ENCODE measurements at places on chromosomes 4 and X. TPM values are rescaled to one million over a fixed set of nuclear protein-coding genes. Genes with fewer than 3 reads are reported as not detected.

DNA sequence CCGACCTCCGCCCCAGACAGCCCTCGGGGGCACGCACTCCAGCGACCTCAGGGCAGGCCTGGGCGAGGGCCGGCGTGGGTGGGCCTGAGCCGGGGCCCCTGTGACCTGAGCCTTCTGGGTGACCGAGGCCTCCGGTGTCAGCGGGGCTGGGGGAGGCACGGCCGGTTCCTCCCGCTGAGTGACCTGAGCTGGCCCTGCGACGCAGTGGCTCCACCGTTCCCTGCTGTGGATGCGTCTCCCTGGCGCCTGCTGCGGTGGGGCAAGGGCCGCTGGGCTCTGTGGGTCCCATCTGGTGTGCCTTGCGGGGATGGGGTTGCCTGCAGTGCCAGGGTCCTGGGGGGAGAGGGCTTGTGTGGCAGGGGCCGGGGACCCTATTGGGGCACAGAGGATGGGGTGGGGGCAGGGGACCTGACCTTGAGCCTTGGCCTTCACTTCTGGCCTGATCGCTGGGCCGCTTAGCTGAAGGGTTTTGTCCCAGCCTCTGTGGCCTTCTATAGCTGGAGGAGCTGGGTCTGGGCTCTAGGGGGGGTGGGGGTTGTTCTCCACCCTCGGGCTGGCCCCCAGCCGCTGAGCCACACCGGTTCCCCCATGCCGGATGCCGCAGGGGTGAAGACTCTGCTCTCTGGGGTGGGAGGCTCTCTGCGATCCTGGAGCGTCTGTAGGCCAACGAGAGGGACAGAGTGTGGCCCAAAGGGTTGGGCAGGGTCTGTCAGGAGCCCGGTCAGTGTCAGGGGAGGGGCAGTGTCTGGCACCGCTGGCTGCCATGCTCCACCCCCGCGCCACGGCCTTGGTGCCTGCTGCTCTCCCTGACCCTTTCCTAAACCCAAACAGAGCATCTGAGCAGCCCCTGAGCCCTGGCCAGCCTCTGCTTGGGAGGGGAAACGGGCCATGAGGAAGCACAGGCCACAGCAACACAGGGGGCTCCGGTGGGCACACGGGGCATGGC, 2.3 kb downstream of the NAT8L start:
- no peak for DNase-seq

DNA sequence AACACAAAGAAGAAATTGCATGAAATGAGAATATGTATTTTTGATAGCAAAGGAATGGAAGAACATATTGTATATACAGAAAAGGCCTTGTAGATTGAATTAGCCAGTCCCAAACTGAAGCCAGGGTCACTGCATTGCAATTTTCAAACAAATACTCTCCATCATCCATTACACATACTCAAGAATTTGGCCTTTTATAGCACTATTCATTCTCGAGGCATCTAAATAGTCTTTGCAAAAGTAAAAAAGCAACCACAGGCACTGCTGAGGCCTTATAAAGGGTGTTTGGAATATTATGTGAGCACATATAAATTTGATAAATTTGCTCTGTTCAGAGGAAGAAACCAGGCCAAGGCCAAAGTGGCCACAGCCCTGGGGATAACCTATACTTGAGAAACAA, 123.0 kb downstream of the ZNF827 start:
- no peak for DNase-seq

DNA sequence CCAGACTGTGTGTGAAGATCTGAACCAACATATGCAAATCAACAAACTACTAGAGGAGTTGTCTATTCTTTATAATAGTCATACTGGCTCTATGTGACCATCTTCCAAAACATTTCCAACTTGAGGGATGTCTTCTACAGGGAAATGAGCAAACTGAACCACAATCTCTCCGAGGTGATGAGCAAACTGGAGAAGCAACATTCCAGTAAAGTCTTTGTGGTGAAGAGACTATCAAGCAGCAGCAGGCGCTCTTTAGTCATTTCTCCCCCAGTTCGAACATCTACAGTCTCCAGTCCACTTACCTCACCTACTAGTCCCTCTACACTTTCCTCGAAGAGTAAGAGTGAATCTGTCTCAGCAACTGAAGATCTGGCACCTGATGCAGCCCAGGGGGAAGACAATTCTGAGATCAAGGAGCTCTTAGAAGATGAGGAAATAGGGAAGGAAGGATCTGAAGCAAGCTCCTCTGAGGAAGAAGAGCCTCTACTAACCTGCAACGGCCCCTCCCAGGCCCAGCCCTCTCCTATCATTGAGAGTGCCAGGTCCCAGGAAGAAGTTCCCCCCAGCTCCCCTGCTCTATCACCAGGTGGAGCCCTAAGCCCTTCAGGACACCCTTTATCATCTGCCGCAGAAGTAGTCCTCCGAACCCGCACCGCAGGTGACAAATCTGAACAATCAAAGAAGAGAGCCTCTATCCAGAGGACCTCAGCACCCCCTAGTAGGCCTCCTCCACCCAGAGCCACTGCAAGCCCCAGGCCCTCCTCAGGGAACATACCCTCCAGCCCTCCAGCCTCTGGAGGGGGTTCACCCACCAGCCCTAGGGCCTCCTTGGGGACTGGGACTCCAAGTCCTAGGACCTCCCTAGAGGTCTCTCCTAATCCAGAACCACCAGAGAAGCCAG, 98.1 kb downstream of the HNRNPD start:
- DNase-seq = no peak

DNA sequence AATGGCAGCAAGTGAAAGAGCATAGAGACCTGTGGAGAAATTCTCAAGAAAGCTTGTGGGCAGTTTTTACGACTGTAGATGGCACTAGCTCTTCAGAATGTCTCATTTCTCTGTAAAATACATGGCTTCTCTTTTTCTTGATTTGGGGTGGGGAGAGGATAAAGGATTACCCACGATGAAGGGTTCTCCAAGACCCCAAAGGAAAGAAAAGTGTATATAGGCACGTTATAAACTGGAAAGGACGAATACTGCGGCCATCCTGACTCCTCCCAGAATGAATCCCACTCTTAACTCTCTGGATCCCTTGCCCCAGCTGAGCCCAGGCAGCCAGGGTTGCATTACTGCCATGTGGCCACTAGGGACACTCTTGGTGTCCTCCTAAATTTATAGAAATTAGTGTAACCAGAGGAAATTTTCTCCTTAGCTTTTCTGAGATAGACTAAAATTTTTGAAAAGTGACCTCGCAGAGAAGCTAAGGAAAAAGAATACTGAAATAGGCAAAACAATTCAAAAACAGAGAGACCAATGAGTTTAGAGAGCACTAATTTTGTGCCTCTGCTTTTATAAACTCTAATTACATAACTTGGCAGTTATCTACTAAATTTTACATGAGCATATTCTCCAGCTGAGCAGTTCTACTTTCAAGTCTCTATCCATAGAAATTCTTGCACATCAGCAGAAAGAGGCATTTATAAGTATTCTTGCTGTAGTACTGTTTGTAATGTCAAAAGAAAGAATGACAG, 37.8 kb upstream of the PCDH19 start:
- DNase-seq = peak; percentile 15

- no peak for DNase-seq
Observed at GRCh38 chr4:15201782-15202181, 199.5 kb downstream of the CPEB2 start.

DNA sequence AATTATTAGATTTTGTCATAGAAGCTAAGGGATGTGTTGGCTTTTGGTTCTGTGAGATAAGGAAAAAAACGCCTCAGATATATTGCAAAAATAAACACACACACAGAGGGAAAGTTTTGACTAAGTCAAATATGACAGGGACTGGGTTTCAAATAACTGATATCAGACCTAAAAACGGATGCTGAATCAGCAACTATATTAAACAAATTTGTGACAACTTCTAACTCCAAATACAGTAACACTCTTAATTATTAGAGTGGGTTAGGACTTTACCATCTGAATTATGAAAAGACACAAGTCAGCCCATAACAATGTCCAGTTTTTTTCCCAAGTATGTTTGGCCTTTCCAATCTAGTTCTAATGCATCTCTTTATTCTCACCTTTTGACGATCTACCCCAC, 2693.1 kb downstream of the ARAP2 start:
- no peak for DNase-seq

DNA sequence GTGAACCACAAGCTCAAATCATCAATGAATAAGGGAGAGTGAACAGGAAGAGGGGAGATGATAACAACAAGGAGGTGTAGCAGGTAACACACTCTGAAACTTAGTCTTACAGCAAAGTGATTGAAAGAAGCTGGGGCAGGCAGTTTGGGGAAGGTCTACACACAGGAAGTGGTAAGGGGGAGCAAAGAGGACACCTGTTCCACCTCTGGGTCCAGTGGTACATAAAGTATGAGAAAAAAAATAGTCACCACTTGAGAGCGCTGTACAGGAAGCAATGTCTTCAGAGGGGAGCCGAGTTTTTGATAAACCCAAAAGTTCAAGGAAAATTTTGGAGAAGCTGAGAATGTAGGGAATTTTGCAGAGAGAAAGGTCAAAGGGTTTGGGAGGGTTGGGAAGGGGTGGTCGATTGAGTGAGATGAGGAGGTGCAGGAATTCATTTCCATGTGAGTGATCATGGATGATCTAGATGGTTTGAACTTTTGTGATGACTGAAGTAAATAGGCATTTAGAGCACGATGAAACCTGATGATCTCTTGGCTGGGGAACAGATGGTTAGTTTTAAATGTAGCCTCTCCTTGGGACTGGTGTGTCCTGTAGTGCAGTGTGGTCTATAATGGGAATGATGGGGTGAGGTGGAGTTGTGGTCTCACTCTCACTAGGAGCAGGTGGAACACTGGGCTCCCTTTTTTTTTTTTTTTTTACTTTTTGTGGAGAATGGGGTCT, 142.0 kb downstream of the RBMX2 start:
- DNase-seq = no peak

The SHROOM3 gene
- under 0.01 TPM for total RNA-seq

The NAP1L2 gene
- total RNA-seq = 2.4 TPM

The BCOR gene
- total RNA-seq = 79.4 TPM

The TMEM154 gene
- total RNA-seq = 2.2 TPM

DNA sequence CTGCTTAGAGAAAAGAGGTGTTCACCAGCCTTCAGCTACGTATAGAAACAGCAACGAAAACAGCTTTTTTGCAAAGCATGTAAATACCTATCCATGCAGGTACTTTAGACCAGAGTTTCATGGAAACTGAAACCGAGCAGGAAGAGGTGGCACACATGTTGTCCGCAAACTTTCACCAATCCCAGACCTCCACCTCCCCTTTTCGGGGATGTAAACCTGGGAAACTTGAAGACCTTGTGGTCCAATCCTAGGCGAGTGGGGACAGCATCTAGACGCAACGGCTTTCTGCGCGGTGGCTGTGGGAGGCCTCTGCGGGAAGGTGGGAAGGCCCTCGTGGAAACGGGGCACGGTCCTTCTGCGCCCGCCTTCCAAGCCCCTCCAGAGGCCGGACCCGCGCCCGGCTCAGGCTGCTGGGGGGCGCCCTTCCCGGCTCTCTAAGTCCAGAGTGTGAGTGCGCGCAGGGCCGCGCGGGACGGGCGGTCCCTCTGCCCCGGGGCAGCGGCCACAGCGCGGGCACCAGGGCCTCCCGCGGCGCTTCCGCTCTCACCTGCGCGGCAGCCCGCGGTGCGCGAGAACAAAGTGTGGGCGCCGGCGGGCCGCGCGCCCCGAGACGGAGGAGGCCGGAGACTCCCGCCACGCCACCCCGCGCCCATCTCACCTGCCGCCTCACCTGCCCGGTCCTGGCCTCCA, 830 bp upstream of the SHROOM2 start:
- no peak for DNase-seq

DNA sequence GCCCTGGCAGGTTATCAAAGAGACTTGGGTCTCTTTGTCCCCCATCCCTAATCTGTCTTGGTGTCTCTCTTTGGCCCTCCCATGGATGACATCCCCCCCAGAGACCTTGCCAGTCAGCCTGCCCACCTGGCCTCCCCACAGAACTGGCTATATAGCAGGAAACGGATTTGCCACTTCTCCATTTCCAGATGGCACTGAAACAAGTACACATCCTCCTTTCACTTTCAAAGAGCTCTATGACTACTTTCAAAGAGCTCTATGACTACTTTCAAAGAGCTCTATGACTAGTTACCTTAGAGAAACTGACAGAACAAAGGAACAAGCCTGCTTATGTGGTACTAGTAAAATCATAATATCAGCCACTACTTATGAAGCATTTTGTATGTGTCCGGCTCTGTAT, 175.3 kb downstream of the MAML3 start:
- DNase-seq = peak; percentile 91

The WNK3 gene
- 0.27 TPM for total RNA-seq

- DNase-seq = no peak
Observed at GRCh38 chr4:168845897-168846296, 164.2 kb downstream of the CBR4 start.

DNA sequence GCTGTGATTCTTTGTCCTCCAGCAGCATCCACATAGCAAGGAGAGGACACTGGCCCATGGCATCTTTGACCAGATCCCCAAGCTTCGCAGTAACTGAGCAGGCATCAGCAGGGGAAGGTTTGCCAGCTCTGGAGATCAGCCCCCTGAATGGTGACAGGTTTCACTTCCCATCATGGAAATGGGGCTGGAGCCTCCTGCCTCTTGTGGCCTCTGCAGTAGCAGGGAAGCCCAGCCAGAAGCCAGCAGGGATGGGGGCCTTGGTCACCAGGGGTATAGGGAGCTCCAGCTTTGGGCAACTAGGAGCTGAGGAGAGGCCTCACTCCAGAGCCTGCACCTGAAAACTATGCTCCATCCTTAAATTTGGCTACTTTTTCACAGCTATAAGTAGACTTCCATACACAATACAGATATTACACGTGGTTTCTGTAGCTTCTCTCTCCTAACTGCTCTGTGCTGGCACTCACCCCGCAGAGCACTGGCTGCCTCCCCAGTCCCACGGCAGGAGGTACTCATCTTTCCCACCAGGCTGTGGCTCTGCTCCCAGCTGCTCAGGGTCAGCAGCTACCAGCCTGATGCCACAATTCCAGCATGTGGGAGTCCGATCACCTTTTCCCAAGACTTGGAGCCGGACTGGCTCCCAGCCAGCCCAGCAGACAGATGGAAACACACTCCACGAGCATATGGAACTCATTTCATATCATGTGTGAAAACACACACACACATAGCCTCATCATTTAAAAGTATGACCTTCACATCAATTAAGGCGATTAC, 2.8 kb downstream of the TMEM271 start:
- DNase-seq = no peak

The PSAPL1 gene
- total RNA-seq = not detected

DNA sequence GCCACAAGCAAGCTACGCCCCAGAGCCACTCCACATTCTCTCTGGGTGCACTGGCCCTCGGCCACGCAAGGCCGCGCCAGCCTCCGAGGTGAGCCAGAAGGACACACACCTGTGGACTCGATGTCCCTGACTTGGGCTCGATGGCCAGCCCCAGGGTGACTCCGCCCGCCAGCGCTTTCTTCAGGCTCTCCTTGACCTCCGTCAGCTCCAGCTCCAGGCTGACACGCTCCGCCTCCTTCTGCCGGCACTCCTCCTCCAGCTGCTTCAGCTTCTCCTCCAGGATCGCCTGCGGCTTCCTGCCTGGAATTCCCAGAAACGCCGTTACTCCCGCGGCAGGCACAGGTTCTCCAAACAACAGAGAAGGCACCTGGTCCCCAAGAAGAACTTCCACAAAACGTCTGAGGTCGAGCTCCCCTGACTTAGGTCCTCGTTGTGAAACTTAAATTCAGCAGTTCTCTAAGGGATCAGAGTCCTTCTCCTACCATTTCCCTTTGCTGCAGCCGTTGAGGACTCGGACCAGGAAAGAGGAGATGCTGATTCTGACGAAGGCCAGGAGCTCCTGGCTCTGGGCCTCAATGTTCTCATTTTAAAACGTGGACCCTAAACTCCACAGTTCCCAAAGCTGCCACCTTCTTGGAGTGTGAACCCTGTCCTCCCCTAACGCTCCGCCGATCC, 166.8 kb downstream of the AFAP1 start:
- no peak for DNase-seq
